Hypothalamus (tissue), 51 donors: ENCODE measurements at places on chromosomes 6 and 20.

DNA sequence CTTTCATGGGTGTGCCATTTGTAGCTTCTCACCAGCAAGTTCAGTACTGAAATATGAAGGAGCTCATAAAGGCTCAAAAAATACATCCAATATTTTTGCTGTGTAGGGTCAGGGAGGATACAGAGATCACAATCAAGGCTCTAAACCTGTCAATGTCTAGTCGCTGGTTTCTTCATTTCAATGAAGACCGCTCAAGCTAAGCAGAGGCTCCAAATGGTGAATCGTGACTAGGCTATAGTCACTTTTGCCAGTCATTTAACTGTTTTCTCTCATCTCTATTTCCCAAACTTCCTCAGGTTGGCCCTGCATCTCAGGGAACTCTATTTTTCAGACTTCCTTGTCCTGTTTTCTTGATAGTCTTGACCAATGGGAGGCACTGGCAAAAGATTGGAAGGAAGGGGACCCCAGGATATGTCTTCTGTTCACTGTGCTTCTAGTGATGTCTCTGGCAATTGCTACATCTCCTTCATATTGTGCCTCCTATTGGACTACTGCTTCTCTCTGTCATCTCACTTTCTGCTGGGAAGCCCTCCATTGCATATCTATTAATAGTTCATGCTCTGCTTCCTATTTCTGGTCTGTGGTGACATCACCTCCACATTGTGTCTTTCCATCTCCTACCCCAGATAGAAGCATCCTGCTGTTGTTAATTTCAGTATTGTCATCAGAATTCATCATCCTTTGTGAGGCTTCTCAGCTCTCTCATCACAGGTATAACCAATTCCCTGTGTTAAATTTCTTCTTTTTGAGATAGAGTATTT lies 87.7 kb upstream of the FAM184A start:
- no peak for DNase-seq

DNA sequence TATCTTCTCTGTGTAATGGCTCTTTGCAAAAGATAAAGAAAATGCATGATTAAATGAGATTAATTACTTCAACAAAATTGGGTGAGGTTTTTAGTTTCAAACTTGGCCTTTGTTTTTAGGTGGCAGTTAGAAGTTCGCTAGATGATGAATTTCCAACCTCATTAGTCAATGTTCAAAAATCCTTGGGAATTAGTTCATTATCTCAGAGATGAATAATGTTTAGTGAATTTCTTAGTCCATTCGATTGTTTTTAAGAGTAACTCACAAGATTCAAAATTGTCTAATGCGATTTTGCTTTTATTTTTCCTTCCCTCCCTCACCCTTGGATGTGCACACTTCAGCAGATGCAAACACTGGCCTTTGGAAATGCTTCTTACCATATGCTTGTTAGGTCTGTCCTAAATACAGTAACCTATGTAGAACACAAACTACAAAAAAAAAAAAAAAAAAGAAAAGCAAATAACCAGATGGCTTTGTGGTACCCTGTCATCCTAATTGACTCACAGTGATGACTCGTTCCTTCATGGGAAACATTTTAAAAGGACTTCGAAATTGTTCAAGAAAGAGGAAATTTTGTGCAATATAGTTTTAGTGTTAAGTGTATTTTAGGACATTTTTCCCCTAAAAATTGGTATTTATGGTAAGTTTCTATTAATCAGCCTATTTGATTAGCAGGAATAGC lies 66.7 kb downstream of the FAM229B start:
- DNase-seq, result no peak

- no peak for DNase-seq
Measured at GRCh38 chr6:169215201-169215681, 38.4 kb downstream of the THBS2 start.

DNA sequence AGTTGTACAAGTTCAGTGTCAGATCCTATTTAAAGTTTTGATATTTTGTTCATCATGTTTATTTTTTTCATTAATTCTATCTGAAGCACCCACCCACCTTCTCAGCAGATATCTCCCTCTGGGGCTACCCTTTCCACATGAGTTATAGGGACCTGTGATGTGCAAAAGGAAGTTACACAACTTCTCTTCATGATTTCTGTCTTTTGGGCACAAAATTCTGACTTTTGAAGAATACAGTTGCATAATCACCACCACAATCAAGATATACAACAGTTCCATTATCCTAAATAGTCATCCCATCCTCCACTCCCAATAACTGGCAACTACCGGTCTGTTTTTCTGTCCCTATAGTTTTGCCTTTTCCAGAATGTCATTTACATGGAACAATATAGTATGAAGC lies 13.8 kb upstream of the FUCA2 start:
- DNase-seq, result no peak

DNA sequence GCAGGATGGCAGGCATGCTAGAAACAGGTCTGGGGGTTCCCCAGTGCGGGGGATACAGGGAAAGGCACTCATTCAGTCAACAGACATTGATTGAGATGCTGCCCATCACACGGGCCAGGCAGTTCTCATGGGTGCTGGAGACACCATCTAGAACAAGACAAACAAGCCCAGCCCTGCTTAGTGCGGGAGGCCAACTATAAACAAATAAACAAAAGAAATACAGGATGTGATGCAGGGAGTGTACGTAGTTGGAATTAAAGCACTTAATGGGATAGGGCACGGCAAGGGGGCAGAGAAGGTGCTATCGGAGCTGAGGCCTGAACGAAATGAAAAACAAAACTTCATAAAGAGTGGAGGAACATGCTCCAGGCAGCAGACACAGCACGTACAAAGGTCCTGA lies 169.3 kb downstream of the PREX1 start:
- DNase-seq, result no peak

DNA sequence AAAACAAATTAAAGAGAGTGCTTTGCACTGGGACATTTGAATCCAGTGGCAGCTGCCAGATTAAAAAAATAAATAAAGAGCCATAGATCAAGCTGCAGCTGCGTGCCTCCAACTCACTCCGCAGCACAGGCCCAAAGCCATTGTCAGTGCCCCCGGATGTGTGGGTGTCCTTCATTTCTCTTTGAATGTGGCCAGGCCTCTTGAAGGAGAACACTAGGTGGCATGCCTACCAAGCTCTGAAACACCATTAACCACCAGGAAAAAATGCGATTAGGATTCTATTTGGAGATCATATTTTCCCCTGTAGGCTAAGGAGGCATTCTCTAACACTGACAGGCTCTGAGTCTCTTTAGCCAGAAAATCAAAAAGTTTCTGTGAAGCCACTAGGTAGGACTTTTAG lies 549.8 kb downstream of the PRKN start:
- peak; percentile 12 for DNase-seq

DNA sequence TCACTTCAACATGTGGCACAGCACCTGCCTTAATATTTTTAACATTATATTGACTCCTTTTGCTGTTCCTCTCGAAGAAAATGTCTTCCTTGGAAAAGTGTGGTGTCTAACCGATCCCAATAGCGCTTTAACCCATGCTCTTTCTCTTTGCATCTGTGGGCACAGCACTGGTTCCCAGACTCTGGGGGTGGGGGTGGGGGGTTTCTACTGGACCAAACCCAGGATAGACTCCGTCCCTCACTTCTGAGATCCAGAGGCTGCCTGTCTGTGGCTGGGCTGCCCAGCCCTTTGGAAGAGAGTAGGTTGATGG lies 3.9 kb upstream of the ZNF292 start:
- DNase-seq, result no peak

DNA sequence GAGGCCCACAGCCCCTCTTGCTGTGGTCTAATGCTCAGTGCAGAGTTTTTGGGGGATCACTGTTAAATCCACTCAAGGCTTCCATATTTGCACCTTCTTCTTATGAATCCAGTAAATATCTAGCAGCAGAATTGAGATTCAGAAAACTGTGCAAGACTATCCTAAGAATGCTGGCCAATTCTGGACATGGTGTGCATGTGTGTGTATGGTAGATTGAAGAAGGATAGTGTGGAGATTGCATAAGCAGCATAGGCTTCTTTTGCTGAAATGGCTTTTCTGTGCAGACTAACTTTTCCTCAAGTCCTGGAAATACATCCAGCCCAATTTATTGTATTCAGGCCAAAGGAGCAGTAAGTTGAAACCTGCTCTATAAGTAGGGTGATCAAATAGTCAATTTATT lies 39.7 kb downstream of the FBXO9 start:
- DNase-seq, result no peak

DNA sequence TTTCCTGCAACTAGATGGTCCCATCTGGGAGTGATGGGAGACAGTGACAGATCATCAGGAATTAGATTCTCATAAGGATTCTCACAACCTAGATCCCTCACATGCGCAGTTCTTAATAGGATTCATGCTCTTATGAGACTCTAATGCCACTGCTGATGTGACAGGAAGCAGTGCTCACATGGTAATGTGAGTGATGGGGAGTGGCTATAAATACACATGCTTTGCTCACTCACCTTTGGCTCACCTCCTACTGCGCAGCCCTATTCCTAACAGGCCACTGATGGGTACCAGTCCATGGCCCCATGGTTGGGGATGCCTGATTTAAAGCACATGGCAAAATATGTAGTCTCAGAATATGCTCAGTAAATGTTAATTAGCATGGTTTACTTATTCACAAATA lies 80.6 kb upstream of the MBOAT1 start:
- no peak for DNase-seq

GRCh38 chr6:34602318-34603111 lies 46.4 kb upstream of the SPDEF start:
- DNase-seq, result no peak

DNA sequence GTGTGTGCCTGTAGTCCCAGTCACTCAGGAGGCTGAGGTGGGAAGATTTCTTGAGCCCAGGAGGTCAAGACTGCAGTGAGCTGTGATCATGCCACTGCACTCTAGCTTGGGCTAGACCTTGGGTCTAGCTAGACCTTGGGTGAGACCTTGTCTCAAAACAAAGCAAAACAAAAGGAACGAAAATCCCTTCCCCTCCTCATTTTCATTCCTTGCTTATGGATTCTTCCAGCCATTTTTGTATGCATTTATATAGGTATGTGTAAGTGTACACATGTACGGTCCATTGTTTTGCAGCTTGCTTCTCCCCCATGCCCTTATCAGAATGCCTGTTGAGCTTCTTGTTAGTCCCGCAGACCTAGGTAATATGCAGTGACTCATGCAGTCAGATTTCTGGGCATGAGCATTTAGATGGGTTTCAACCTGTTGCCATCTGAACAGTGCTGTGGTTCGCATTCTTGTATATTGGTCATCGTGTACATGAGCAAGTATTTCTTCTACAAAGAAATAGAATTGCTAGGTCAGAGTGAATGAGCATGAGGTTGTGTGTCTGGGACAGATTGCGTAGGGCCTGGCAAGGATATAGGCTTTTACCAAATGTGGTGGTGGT lies 73.2 kb downstream of the ATRN start:
- no peak for DNase-seq

DNA sequence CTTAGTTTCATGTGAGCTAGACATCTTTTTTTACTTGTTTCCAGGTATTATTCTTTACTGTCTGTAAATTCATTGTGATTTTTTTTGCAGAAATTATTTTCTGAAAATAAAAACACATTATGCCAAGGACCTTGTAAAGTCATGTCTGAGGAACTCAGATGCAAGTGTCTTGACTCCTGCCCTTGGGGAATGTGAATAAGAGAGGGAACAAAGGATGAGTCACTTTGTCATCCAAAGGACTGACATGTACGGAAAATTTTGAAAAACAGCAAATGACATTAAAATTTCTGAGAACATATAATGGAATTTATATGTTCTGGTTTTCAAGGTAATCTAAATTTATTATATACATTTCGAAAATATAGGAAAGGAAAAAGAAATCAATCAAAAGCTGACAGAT lies 660.4 kb downstream of the CD109 start:
- no peak for DNase-seq

DNA sequence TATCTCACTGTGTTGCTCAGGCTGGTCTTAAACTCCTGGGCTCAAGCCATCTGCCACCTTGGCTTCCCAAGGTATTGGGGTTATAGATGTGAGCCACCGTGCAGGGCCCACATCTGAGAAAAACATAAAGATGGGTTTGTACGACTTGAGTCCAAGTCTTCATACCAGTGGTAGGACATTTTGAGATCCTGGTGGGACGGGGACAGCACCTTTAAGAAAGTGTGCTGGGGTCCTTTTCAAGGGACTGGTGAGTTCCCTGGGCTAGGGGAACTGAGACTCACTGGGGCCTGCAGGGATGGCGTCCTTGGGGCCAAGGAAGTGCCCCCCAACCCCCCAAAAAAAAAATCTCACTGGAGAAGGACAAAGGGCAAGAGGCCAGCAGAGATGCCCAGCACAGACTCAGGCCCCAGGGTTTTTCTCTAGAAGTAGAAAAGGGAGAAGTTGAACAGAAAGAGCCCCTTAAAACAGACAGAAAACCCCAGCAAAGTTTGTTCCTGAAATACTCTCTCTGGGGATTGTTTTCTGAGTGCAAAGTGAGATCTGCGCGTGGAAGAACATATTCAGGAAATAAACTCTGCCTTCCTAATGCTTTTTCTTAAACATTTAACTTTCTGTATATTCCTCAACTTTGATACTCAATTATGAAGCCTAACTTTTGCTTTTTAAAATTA lies 10.7 kb downstream of the OSBPL2 start:
- no peak for DNase-seq

DNA sequence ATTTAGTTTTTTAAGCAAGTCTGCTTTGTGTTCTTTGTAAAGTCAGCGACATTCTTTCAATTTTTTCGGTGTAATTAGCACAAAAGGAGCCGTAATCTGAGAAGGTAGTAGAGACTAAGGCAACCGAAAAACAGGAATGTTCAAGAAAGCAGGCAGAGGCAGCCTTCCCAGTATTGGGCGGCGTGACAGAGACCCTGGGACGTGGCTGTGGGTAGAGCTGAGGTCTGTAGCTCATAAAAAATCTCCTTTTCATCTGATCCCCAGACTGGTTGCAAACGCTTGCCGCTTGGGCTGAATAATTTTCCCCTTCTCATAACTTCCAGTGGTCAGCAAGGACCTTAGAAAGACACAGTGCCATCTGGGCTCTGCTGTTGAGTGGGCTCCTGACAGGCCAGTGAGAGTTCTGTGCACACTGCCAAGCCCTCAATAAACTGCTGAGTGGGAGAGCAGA lies 30.8 kb downstream of the GNAS start:
- no peak for DNase-seq

- DNase-seq, result no peak
Measured at GRCh38 chr6:100210137-100211117, 216.4 kb upstream of the MCHR2 start.

DNA sequence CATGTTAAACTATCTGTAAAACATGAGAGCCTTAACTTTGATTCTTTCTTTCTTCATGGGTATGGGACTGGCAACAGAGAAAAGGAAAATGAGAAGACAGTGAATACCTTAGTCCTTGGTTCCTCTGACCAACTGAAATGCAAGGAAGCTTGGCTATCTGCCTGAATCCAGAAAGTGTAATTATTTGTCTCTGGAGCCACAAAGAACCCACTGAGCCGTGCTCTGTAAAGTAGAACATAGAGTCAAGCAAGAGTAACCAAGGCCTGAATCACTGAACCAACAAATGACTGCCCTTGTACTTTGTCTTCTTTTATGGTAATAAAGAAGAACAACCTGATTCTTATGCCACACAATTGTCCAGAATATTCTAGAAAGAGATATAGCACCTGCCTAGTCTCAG lies 27.6 kb downstream of the PKHD1 start:
- no peak for DNase-seq

DNA sequence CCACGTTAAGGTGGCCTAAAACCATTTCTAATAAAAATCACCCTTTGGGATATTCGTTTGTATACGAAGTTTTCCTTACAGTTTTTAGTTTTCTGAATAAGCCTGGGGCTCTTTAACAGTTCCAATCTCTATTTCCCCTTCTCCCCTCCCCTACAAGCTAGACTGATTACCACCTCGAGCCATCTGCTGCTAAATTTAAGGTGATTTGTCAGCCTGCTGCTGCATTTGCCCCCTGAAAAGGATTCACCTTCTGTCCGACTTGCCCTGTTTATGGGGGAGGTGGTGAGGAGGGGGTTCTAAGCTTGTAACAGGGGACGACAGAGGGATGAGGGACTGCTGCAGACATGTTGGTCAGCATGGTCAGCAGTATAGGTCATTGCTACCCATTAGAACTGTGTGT lies 146.3 kb downstream of the JARID2 start:
- no peak for DNase-seq
